Stimulated activated CD4-positive, alpha-beta T cell treated with anti-CD3 and anti-CD28 coated beads, Interleukin-4, amount 100 ng/mL, for 4 hours (primary cell): ENCODE measurements at places on chromosomes 4 and X.

- DNase-seq = no peak
Measured at GRCh38 chr4:186627226-186627865, 72.0 kb upstream of the MTNR1A start.

- no peak for DNase-seq
Measured at GRCh38 chr4:101114936-101115372, 232.4 kb downstream of the PPP3CA start.

DNA sequence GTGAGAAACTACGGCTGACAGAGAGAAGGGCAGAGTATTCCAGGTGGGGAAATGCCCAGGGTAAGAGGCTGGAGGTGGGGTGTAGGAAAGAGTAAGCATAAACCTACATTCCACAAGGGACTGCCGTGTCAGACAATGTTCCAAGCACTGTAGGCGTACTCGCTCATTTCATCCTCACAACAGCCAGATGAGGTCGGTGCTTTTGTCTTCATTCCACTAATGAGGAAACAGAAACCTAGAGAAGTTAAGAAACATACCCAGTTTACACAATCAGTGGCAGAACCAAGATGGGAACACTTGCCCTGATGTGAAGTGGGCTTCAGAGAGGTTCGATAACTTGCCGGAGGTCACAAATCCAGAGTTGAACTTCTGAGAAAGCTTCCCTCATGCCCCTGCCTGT lies 4.6 kb downstream of the SASH3 start:
- no peak for DNase-seq

DNA sequence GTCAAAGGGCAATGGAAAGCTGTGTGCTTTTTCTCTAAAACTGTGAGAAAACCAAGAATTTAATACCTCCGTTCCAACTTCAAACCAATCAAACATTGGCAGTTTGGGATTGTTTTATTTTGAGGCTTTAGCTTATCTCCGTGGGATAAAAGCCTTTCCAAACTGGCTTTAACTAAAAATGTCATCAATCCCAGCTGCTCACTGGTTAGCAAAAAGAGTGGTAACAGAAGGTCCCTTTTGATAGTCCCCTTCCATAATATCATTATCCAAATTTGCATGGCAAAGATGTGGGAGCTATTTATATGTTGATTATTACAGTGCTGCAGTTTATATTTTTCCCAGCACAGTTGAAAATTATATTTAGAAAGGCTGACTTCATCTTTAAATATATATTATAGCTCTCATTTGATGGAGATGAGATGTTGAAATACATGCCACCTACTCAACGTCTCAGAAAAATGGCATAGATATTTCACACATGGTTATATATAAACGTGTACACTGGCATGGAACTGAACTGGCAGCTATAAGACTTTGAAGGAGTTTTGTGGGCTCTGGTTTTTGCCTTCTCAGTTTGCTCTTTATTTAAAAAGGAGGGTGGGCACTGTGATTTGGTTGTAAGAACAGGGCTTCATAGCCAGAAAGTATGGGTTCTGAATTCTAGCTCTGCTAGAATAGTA lies 707.1 kb upstream of the SLIT2 start:
- no peak for DNase-seq

DNA sequence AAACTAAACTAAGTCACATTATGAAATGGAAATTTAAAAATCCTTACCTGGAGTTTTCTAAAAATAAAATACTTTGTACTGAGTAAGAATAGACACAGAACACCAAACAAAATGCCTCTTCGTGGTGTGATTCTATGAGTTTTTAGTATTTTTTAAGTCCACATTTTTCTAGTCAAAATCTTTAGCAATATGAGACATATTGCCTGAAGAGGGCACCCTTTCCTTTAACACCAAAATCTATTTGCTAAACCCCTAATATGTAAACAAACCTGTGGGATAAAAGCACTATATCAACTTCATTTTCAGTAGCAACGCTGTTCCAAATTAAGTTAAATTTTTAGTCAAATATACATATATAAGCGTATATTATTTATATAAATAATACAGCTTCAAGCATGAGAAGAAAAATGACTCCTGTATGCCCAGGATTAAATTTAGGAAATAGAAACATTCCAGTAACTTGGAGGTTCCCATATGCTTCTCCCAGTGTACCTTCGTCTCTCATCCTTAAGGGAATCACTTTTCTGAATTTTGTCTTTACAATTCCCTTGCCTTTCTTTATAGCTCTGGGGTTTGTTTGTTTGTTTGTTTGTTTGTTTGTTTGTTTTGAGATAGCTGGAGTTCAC lies 23.0 kb upstream of the PGM2 start:
- no peak for DNase-seq

DNA sequence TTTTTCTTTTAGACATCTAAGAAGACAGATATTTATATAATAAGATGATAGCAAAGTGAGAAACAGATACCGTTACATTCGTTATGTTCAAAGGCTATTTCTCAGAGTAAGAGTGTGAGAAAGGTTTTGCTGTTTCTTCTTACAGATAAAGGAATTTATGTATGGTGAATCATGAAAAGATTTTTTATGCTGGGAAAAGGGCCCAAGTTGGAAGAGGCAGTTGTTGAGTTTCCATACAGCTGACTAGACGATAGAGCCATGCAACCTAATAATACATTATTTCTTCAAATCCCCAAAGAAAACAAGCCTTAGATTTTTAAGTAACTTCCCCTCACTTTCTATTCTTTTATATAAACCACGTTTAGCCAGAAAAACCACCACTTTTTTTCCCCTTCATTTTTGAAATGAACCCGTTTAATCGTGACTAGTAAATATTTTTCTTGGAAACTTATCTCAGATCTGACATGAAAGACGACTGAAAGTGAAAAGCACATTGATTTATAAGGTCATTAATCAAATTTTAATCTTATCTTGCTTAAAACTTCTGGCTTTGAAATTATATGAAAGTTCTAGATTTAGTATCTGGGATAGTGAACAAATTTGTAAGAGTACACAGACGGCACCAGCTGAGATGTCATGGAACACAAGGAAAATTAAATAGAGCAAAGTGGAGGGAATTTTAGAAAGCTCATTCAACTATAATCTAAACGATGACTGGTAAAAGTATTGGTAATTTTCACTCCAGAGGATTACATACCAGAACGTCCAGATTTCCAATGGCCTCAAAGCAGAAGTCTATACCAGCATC lies 10.9 kb downstream of the ADH6 start:
- no peak for DNase-seq

DNA sequence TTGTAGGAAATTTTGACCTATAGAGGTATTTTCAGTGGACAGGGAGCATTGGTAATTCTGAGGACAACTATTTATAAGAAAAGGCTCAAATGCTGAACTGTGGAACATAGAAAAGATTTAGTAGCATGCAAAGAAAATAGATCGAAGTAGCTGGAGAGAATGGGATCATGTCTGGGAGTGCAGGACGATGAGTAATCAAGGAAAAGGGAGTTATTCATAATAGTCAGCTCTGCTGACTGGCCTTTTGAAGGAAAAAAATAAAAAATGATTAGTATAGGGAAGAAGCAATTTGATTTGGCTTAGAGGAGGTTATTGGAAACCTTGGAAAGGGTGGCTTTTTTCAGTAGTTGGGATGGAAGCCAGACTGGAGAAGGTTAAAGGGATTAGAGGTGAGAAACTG lies 22.9 kb upstream of the ANK2 start:
- no peak for DNase-seq

GRCh38 chr4:25031077-25031621 lies 403 bp upstream of the LGI2 start:
- DNase-seq = no peak

GRCh38 chr4:23819041-23819511 lies 70.8 kb downstream of the PPARGC1A start:
- no peak for DNase-seq

DNA sequence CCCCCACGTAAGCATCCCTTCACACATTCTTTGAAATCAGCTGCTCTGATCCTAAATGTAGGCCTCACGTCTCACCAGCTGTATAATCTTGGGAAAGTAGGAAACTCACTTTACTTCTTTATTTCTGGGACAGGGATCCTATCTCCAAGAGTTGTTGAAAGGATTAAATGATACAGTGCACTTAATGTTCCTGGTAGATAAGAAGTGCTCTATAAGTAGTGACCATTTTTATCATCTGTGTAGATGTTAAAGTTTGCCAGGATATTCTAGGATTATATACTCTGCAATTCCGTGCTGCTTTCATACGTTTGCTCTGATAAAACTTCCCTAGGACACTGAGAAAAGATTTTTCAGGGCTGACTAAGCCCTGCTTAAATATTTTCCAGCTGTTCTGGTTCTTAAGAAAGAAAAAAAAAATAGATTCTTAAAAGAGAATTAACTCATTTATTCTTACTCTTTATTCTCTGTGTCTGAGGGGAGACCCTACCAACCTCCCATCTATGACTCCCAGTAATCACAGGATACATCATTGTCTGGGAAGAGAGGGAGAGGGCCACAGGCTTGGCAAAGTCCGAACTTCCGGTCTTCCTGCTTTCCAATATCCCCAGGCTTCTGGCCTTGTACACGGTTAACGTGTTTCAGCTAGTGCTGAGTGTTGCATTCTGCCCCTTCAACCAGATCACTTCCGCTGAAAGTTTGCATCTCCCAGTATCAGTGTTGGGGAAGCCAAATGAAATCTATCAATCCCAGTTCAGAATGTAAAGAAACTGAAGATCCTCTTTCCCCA lies 269.2 kb downstream of the TRIML1 start:
- no peak for DNase-seq

DNA sequence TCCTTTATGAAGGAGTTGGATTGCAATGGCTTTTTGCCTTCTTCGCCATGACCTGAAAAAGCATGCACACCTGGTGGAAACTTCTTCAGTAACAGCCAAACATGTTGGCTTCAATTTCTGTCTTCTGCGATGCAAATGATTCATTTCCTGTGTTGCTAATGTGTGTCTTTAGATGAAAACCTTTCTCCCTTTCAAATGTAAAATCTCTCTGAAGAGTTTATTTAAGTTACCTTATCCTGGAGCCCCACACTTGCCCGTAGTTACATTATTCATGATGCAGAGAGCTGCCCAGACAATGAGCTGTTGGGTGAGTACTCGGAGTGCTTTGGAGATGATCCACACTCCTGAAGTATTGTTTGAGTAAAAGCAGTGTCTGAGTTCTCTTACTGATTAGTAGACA lies 1100.9 kb downstream of the RPA4 start:
- DNase-seq = no peak

GRCh38 chrX:153688506-153688905 lies 780 bp downstream of the SLC6A8 start:
- DNase-seq = no peak

DNA sequence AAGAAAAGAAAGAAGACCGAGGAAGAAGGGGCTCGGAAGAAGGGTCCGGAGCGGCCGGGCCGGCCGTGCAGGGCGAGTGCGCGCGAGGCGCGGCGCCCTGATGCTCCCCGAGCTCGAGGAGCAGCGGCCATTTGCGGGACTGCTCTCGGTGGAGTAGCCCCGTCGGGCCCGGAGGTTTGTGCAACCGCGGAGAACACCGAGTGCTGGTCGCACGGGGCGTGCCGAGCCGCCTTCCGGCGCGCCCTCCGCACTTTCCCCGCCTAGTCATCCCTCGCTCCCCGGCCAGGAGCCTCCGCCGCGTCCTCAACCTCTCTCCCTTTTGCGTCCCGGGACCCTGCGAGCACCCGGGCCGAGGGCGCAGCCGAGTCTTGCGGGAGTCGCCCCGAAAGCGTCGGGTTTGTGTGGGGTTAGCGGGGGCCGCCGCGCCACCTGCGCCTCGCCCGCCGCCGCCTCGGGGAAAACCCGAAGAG lies 127.4 kb downstream of the LAS1L start:
- DNase-seq = no peak

DNA sequence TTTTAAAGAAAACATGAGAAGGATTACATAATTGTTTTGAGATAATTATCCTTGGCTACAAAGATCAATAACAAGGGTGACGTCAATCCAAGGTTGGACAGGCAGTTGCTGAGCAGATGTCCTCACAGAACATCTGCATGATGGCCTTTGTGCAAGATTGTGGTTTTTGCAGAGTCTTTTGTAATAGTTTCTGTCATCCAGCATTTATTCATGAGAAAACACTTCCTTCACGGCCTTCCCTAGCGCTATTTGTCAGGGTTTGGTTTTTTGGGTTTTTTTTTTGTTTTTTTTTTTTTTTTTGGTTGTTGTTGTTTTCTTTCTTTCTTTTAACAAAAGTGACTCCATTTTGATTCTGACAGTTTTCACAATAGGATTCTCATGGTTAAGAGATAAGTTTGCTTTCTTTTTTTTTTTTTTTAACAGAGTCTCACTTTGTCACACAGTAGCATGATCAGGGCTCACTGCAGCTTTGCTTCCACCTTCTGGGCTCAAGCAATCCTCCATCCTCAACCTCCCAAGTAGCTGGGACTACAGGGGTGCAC lies 31.5 kb upstream of the ELF2 start:
- DNase-seq = no peak

DNA sequence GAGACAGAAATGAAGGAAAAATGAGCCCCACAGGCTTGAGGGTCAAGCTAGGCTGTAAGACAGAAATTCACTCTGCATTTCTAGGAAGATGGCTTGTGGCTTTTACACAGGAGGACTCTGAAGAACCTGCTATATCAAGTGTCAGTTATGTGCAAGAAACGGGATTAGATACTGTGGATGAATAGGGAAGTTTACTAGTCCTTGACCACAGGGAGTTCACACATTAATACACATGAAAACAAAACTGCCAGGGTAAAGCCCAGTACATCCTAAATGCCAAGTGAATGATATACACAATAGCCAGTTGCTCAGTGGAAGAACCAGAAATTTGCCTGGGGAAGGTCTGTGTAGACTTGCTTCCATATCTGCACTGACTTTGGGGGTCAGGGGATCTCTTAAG lies 53.5 kb downstream of the TMEM131L start:
- DNase-seq = no peak

- DNase-seq = peak; percentile 27
Measured at GRCh38 chrX:104922206-104922621, 298.3 kb downstream of the TEX13A start.

GRCh38 chr4:156053174-156053573 lies 99.5 kb upstream of the CTSO start:
- DNase-seq = no peak

- DNase-seq = no peak
Measured at GRCh38 chr4:15501941-15502340, 32.3 kb downstream of the CC2D2A start.

- DNase-seq = no peak
Measured at GRCh38 chr4:183395395-183395794, 49.0 kb upstream of the CDKN2AIP start.

- no peak for DNase-seq
Measured at GRCh38 chrX:10769696-10770619, 149.6 kb upstream of the MID1 start.

DNA sequence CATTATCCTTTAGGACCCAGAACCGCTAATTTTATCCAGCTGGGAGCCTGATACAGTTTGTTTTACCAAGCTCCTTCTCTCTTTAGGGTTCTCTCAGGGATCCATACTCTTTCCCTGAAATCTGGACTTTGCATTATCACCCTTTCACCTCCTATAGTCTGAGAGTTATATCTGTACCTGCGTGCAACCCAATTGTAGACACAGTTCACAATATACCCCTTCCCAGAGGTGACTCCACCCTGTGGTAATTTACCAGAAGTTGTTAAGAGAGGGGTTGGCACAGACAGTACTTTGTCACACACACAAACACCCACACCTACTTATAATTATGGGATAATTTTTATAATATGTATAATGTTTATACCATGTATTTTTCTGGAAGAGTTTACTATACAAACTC lies 275.8 kb upstream of the NR3C2 start:
- no peak for DNase-seq
